Activated CD4-positive, alpha-beta T cell treated with anti-CD3 and anti-CD28 coated beads, Interleukin-2, amount 50 U/mL, for 1 hour (primary cell): ENCODE measurements at places on chromosomes 5 and 9.

DNA sequence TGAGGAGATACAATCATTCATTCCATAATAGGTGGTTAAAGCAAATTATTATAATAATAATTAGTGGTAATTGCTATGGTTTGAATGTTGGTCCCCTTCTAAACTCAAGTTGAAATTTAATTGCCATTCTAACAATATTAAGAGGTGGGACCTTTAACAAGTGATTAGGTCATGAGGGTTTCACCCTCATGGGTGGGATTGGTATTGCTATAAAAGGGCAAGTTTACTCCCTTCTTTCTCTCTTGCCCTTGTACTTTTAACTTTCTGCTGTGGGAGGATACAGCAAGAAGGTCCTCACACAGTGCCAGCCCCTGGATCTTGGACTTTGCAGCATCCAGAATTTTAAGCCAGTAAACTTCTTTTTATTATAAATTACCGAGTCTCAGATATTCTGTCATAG lies 101.9 kb upstream of the PARP8 start:
- DNase-seq = no peak

DNA sequence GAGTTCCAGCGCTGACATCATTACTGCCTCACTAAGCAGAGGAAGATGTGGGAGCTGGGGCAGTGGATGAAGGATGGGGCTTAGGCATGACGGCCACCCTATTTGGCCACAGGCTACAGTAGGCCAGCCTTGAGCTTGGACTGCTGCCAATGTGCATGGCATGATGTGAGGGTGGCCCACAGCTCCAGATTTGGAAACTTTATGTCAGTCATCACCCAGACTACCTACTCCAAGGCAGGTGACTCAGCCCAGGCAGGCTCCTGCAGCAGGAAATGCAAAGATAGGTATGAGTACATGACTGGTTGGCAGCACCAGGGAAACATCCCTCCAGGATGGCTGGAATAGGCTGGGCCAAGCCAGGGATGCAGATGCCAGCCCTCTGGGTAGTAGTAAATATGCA lies 303.6 kb downstream of the SPOCK1 start:
- DNase-seq = no peak

- peak; percentile 58 for DNase-seq
These were observed 500.0 kb downstream of the DIRAS2 start for GRCh38 chr9:90142580-90142979.

GRCh38 chr5:168072665-168073064 lies 218.8 kb upstream of the WWC1 start:
- no peak for DNase-seq

- DNase-seq = no peak
These were observed 190.0 kb downstream of the TRIM32 start for GRCh38 chr9:116877072-116877471.

- DNase-seq = no peak
These were observed at the start of gene RASEF for GRCh38 chr9:83062651-83063527. Gene RASEF, minus strand, starts transcription at chr9:83063142. Its CDS starts 275 bp downstream, at chr9:83062867.

- no peak for DNase-seq
These were observed 114.2 kb upstream of the ITGA1 start for GRCh38 chr5:52673495-52673894.

DNA sequence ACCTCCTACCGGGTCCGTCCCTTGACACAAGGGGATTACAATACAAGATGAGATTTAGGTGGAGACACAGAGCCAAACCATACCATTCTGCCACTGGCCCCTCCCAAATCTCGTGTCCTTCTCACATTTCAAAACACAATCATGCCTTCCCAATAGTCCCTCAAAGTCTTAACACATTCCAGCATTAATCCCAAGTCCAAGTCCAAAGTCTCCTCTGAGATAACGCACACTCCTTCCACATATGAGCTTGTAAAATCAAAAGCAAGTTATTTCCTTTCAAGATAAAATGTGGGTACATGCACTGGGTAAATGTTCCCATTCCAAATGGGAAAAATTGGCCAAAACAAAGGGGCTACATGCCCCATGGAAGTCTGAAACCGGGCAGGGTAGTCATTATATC lies 463.9 kb upstream of the CDH9 start:
- DNase-seq = no peak

GRCh38 chr5:55104946-55105701 lies 2.7 kb downstream of the GZMA start:
- no peak for DNase-seq

GRCh38 chr9:123220127-123220526 lies 48.3 kb downstream of the STRBP start:
- no peak for DNase-seq

DNA sequence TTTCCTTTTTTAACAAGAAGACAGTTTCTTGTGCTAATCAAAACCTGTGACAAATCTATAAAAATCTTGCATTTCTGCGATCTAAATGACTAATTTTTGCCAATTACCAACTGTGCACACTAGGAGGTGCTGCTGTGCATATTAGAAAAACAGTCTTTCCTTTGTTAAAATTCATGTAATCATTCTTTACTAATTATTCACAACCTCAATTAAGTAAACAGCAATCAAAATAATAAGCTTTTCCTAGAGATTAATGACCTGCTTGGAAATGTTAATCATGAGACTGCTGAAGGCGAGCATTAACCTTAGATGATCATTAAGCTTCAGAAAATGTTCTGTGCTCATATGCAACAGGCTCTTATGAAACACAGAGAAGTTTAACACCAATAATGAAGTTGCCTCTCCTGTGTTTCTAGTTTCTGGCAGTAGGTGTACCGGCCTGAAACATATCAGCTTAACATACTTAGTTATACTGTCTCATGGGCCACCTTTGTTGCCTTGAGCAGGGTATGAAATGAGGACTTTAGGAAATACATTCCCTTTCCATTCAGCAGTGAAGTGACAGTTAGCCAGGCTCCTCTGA lies 17.7 kb downstream of the RFESD start:
- DNase-seq = peak; percentile 19

DNA sequence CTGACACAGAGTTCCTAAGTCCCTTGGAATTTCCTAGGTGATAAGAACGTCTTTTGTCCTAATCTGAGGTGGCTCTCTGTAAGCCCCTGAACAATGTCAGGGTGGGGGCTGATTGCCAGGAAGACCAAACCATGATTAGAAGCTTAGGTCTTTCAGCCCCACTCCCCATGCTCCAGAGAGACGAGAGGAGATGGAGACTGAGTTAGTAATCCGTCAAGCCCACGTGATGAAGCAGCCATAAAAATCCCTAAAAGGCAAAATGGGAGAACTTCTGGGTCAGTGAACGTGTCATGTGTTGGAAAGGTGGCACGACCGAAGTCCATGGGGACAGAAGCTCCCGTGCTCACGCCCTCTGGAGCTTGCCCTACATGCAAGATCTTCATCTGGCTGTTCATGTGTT lies 85.6 kb downstream of the RAD23B start:
- no peak for DNase-seq

DNA sequence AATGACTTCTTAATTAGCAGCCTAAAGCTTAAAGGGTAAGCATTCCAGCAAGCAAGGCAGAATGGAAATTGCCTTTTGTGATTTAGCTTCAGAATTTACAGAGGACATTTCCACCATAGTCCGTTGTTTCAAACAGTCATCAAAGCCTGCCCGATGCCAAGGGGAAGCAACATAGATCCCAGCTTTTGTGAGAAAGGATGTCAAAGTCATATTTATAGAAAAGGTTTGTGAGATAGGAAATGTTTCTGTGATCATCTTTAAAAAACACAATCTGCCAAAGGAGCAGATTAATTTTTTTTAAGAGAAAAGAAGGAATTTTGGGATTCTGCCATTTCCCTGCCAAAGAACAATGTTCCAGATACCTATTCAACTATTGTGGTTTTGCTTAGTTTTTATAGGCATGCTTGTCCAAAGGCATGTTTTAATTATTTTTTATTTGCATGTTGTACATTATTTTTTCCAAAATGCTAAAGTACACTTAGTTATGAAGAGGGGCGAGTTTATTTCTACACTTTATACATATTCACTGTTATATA lies 346.9 kb downstream of the ZNF608 start:
- no peak for DNase-seq

GRCh38 chr5:50856401-50857119 lies 190.1 kb downstream of the PARP8 start:
- DNase-seq = no peak

GRCh38 chr5:52837068-52837467 lies 49.4 kb downstream of the ITGA1 start:
- no peak for DNase-seq

- DNase-seq = no peak
These were observed 71.2 kb upstream of the GLIS3 start for GRCh38 chr9:4371108-4371507.

- peak; percentile 12 for DNase-seq
These were observed 131.5 kb downstream of the AGTPBP1 start for GRCh38 chr9:85610074-85610860.

GRCh38 chr5:6220346-6221088 lies 157.8 kb downstream of the MED10 start:
- DNase-seq = no peak
